ENCODE measurements at places on chromosomes 6 and 20.

GRCh38 chr6:131594074-131594473 lies 21.0 kb downstream of the ARG1 start:
- DNase-seq: no peak

GRCh38 chr6:36432151-36432671 lies 10.4 kb downstream of the PXT1 start:
- DNase-seq: no peak

DNA sequence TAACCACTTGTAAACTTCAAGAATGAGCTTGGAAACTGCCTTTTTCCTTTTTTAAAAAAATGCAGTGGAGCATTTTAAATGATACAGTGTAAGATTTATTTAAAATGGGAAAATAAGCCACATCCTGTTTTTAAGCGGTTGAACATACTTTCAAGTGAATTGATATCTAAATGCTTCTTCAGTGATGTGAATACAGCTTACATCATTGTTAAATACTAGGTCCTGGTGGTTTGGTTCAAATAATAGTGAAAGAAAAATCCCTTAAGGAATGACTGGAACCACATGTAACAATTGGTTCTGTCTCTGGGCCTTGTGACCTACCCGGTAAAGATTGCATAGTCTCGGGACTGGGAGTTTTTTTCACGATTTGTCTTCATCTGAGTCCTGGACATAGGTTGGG lies 44.2 kb downstream of the BMP6 start:
- no peak for DNase-seq

DNA sequence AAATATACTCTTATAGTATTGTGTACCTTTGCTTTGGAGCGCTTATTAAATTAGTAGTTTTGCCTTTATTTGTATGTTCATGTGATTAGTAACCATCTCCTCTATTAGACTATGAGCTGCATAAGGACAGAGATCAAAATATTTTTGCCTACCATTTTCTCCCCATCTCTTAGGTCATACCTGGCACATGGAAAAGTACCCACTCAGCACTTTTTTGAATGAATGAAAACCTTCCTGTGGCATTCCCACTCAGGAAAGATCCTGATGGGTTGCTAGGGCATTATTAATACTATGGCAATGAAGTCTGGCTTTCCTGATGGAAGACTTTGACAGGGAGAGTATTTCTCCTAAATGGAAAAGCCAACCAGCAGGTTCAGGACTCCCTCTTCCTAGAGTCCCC lies 20.3 kb upstream of the CHD6 start:
- DNase-seq: no peak

DNA sequence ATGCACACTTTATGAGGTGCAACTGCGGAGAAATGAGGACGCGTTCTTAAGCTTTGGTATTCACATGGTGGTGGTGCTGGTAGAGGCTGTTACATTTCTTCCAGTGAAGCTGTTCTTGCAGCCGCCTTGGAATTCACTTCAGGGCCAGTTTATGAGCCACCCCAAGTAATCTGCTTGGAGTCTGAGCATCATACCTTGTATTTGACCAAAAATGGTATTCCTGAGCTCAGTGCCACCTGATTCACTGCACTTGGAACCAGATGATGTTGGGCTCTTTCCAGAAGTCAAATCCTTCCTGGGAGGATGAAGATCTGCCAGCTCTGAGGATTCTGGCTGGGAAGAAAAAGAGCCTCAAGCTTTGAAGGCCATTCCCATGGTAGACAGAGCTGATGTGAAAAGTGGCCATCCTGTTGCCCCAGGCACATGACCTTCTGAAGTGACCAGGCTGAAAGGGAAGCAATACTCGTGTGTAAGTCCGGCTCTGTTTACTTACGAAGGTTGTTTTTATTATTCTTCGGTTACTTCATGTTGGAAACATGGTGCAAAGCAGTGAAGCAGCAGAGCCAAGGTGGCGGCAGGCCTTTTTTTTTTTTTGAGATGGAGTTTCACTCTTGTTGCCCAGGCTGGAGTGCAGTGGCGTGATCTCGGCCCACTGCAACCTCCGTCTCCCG lies 7.7 kb downstream of the MANBAL start:
- DNase-seq: no peak

DNA sequence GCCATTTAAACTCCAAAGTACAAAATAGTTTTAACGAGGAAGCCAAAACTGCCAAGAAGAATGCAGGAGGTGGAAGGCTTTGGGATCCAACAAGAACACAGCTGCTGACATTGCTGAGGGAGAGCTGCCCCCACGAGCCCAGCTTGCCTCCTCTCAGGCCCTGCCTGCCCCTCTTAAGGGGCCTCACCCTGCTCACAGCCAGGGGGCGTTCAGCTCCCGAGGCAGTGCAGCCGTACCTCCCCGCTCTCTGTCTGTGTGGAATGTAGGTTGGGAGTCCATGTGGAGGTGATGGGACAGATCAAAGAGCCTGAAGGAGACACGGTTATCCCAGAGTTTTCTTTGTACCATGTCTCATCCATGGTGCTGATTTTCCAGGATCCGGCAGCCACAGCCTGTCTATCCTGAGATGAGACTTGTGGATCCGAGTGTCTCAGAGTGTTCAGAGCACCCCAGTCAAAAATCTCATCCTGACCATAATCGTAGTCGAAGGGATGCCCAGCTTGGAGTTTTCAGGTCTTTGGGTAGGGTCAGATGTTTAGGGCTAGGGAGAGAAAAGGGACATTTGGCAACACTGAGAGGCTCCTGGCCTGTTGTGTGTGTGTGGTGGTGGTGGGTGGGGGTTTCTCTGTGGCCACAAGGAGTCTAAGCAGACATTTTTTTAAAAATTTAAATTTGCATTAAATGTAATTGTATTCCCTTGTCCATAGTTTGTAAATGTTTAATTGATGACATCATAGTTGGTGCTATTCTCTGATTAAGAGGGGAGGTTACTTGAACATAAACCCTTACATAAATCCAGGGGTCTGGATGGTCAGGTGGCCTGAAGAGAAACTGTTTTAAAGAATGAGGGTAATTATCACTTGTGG lies 111.4 kb upstream of the CLDN20 start:
- no peak for DNase-seq

GRCh38 chr6:91631227-91631626 lies 1044.4 kb upstream of the MAP3K7 start:
- DNase-seq: no peak

DNA sequence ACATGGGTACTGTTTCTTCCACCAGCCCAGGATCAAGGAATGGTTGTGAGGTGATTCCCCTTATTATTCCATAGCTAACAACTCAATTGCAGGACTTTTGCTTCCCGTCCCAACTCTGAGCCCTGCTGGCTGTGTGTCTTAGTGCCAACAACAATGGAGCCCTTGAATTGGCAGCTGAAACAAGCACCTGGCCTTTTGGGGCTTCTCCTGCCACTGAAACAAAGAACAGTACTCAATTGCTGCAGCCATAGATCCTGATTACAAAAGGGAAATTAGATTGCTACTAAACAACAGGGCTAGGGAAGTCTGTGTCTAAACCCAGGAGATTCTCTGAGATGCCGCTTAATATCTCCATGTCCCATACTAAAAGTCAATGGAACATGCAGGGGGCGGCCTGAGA lies 61.3 kb upstream of the CARMIL1 start:
- no peak for DNase-seq

GRCh38 chr6:81756690-81757089 lies 4.2 kb upstream of the TENT5A start:
- DNase-seq: no peak

DNA sequence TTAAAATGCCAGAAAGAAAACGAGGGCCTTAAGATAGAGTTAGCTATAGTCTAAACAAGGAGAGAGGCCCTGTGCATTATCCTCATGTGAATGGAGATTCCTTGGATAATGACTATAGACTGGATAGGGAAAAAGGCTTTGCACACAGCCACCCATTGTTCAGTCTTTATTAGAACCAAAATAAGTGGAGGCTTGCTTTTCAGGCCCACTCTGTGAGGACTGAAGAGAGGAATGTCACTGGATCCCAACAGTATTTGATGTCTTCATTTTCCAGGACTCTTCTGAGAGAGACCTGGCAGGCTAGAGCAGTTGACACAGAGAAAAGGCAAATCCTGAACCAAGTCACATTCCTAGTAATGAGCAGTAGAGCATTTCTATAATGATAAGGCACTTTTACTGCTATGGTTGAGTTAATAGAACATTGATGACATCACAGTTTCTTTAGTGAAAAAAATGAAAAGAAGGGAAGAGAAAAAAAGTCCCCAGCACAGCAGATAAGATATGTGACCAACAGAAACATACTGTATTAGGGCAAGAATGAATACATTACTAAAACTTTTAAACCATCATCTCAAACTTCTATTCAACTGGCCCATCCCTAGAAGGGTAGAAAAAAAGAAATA lies 315.1 kb downstream of the EPHA7 start:
- DNase-seq: no peak

- no peak for DNase-seq
These were observed 228.1 kb upstream of the CITED2 start for GRCh38 chr6:139602577-139602976.

DNA sequence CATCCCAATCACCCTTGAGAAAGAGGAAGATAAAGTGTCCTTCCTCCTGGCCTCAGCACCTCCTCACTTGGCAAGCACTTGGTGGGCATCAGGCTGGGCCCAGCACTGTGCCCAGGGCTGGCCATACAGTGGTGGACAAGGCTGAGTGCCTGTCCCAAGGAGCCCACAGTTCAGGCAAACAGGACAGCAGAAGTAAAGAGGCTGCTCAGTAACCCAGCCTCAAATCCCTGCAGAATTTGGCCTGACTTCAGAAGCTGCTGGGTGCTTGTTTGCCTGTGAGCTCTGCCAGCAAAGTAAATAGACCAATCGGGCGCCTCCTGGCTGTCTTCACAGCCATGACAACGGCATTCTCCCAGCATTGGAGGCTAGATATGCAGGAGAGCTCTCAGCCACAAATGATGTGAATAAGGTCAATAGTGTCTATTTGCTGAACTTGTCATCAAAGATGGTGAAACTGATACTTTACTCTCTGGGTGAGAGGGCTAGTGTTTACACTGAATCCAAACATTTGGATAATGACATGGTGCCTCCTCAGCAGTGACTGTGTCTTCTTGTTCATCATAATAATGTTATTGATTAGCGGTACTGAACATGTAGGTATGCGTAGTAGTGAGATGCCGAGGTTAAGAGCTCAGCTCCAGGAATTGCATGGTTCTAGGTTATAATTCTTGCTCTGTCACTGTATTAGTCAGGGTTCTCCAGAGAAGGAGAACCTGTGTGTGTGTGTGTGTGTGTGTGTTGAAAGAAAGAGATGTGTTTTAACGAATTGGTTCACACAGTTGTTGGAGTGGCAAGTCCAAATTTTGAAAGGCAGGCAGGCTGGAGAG lies 36.9 kb upstream of the FANCE start:
- DNase-seq: no peak

- DNase-seq: peak; percentile 51
These were observed 102.6 kb downstream of the PERP start for GRCh38 chr6:138004430-138005287.

GRCh38 chr20:11376420-11376819 lies 541.3 kb upstream of the BTBD3 start:
- DNase-seq: no peak

DNA sequence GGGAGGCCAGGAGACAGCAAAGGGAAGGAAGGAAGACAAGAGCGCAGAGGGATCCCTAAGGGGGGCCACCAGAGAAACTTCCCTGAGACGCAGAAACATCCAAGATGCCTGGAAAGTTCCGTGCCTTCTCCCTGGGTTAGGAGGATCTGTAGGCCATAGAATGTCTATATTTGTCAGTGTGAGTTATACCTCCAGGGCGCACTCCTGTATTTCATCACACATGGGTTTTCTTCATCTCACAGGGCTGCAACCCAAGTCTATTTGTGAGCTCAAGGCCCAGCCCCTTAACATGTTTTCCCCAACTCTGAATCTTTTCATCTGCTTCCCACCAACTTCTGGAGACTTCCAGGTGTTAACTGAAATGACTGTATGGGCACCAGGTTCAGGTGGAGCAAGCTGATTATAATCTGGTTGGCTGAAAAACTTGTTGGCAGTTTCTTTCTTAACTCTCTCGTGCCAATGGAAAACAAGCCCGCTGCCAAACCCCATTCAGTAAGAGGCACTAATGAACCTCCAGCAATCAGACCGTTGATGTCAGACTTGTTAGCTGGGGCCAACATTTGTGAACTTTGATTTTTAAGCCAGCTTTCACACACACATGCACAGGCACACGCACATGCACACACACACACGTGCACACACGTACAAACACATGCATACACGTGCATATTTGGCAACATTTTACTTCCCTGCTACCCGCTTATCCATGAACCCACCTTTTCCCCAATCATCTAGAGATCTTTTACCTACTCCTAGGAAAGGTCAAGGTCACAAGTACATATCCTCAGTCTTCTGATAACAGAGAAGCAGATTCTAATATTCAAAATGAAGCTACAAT lies 247.5 kb upstream of the GMDS start:
- DNase-seq: no peak

GRCh38 chr6:126539022-126539421 lies 199.1 kb downstream of the CENPW start:
- DNase-seq: no peak

DNA sequence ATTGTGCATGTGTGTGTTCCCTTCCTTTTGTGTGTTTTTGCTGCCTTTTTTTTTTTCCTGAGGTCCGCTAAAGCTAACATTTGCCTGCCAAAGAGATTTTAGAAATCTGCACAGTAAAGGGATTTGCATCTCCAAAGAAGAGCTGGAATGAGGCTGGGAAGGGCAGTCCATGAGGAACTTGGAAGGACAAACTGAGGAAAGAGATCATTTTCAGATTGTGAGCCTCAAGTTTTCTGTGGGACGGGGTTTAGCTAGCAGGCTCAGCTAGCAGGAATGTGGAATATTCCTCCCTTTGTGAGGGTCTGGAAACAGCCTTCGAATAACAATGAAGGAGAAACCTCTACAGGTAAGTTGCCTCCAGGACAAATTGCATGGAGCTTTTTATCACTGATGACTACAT lies 3.8 kb downstream of the INSM1 start:
- DNase-seq: no peak

GRCh38 chr6:133392641-133393040 lies 151.5 kb downstream of the EYA4 start:
- DNase-seq: no peak

GRCh38 chr6:28429781-28430180 lies 13.5 kb downstream of the ZSCAN23 start:
- DNase-seq: no peak

GRCh38 chr6:30881392-30882203 lies 2.7 kb upstream of the DDR1 start:
- DNase-seq: no peak

DNA sequence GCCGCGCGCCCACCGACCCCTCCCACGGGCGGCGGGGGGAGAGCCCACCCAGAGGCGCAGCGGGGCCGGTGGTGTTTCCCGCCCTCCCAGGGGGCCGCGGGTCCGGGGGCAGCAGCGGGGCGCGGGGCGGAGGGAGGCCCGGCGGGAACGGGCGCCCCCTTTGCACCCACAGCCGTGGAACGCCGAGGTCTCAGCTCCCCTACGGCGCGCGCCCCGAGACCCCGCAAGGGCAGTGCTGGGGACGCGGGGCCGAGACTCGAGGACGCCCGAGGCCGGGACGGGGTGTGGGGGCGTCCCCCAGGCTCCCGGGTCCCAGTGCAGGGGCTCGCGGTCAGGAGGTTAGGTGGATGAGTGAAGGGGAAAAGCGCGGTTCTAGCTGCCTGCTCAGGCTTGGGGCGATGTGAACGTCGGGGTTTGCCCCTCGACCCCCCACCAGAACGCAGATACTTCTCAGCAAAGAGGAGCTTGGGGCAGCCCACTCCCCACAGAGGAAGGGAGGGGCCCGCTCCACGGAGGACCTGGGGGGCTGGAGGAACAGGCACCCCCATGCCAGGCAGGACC lies 65.5 kb upstream of the BHLHE23 start:
- DNase-seq: no peak
